ENCODE measurements at places on chromosomes 11 and 22.

DNA sequence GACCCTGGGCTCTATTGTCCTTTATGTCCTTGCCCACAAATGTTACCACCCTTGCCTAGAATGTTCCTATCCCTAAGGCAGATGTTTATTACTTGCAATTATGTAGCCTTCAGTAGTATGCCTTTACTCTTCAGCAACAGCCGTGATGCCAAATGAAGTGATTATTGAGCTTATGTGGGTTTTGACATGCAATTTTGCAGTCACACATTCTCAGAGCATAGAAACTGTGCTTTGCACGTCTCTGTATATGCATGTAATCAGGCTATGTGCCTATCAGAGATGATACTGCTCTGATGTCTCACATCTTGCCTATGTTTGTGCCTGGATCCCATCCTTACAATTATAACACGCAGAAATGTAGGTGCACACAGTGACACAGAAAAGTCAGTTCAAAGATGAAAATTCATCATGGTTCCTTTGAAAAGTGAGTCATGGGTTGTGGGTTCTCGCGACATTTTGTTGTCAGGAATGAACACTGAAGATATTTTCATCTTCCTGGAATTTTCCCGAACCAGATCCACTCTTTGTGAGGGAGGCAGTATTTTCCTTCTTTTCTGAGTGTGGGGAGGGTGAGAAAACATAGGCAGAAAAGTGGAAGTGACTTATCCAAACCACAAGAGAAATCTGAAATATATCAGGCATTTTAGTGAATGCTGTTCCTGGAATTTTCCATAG is 81.1 kb downstream of the BMAL1 start:
- DNase-seq = no peak

DNA sequence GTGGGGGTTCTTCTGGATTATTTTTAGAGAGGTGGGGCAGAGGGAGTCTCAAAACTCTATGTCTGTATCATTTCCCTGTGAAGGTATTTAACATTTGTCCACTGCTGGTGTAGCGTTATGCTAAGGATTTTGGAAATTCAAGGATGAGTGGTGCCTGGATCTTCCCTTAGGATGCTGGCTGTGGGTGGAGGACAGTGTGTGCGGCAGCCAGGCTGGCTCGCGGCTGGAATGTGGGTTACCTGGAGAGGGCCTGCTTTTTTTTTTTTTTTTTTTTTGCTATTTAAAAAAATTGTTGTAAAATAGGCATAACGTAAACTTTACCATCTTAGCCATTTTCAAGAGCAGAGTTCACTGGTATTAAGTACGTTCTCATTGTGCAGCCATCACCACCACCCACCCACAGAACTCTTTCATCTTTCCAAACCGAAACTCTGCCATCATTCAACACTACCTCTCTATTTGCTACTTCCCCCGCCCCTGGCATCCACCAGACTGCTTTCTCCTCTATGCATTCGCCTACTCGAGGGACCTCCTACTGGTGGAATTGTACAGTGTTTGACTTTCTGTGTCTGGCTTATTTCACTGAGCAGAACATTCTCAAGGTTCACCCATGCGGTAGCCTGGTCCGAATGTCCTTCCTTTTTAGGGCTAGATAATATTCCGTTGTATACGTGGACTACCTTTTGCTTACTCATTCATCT is 67.1 kb downstream of the PARVB start:
- no peak for DNase-seq

GRCh38 chr11:100981196-100981824 is 148.3 kb downstream of the PGR start:
- DNase-seq = no peak

- no peak for DNase-seq
Observed at GRCh38 chr11:11035331-11035730, 177.5 kb upstream of the ZBED5 start.

GRCh38 chr22:21044931-21045584 is 688 bp upstream of the LRRC74B start:
- DNase-seq = no peak

DNA sequence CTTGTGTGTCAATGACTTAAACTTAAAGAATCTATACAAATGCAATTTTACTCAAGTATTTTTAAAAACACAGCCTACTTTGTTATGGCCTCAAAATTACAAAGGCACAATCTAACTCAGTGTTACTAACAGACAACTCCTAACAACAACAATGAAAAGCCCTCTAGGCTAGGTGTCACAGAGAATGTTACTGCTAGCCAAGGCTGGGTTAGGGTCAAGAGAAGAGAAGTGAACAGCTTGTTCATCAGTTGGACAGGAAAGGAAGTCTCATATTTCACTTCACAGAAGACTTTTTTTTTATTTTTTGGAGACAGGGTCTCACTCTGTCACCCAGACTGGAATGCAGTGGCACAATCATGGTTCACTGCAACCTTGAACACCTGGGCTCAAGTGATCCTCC is 26.0 kb downstream of the CLDN25 start:
- no peak for DNase-seq

DNA sequence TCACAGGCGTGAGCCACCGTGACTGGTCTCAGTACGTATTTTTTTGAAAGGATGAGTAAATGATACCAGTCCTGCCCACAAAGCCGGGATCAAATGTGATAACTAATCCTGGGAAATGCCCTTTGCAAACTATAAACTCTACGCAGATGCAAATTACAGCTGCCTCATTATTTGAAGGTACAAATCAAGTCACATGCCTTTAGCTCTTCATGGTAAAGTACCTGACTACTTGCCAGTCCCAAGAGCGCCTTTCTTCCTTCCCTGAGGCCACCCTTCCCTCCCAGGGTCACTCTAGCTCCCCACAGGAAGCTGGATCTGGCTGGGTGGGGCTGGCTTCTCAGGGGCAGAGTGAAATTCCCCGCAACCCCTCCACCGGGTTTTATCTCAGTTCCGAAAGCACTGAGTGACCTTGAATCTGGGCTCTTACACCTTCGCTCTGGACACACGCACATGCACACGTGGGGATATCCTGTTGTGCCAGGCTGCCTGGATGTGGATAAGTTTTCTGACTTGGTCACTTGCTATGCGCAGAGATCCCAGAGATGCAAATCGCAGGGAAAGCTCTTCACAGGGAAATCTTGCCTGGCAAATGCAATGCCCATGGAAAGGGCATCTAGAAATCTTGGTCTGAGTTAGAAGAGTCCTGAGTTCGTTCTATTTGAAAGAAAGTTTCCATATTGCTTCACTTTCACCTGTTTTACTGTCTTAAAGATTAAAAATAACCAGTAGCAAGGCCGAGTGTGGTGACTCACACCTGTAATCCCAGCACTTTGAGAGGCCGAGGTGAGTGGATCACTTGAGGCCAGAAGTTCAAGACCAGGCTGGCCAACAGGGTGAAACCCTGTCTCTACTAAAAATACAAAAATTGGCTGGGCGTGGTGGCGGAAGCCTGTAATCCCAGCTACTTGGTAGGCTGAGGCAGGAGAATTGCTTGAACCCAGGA is 8.5 kb downstream of the A4GALT start:
- no peak for DNase-seq

GRCh38 chr22:43473031-43473430 is 61.2 kb downstream of the MPPED1 start:
- DNase-seq = no peak

GRCh38 chr11:7969756-7970646 is 4.8 kb upstream of the NLRP10 start:
- no peak for DNase-seq

DNA sequence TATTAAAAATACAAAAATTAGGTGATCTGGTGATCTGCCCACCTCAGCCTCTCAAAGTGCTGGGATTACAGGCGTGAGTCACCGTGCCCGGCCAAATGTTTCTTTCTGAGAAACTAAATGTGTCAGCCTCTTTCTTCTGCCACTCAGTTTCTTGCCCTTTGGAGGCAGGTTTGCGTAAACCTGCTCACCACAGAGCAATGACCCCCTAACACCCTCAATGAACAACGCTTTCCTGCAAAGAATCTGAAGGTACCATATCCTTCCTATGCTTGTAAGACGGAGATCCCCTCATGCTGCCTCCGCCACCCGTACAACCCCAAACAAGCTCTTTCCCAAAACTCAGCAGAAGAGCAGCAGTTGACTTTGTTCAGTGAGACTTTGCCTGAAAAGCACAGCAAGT is 38.7 kb upstream of the TTLL12 start:
- no peak for DNase-seq

DNA sequence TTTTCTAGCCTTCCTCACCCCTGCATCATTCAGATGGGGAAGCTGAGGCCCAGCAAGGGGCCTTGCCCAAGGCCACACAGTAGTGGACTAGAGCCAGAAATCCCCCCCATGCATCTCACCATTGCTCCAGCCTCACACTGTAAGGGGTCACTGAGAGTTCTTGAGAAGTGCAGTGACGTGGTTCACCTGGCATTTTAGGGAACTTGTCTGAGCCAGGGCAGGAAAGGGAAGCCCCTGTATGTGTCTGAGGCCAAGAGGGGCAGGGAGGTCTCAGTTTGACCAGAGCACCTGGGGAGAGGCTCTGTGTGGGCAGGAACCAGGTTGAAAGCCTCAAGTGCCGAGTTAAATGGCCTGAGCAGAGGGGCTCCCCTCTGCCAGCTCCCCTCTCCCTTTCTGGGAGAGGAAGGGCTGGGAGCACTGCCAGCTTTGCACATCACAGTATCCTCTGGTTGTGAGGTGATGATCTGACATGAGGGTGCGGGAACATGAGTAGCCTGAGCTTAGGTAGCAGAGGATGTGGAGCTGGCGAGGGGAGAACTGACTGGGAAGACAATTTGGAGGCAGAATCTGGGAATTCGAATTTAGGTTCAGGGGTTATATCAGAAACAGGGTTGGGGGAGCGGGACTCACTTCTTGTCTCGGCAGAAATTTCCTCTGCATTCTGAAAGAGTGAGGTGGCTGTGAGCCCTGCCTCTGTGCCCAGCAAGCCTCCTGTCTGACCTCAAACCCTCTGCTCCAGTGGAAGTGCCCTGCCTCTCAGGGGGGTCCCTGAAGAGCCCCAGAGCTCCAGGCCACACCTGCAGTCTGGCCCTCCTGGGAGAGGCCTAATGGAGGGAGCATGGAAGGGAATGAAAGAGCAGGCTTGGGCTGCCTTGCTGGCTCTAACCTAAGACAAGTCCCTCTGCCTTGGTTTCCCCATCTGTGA is 14.6 kb downstream of the ARHGEF17 start:
- DNase-seq = no peak

DNA sequence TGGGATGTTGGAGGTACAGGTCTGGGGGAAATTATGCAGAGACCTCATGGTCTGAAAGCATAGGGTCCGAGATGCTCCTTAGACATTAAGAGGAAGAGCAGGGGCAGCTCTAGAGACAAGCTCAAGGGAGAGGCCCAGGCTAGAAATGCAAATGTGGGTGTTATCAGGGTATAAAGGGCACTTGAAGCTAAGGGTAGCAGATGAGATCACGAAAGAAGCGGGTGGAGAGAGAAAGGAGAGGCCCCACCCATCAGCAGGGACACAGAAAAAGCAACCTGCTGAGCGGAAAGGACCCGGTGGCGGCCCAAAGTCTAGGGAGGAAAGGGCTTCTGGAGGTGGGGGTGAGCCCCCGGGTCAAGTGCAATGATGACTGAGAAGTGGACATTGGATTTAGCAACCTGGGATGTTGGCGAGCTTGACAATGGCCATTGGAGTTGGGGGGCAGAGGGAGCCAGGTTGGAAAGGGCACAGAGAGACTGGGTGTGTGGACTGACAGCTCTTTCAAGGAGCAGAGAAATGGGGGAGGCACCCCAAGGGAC is 8.9 kb downstream of the TMPRSS6 start:
- DNase-seq = no peak

- DNase-seq = no peak
Observed at GRCh38 chr11:73612601-73613140, 14.8 kb upstream of the FAM168A start.

DNA sequence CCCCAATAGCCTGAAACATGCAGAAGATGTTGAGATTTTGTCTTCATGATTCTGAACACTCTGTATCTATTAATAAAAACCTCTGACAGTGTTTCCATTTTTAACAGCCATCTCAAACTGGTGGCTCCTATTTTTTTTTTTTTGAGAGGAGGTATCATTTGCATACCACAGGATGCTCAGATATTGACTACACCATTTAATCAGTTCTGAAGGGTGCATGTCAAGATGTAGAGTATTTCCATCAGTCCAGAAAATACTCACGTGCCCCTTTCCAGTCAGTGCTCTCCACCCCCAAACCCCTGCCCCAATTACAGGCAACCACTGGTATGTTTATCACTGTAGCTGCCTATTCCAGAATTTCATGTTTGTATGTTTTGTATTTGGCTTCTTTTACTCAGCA is 85.3 kb upstream of the SORL1-AS1 start:
- DNase-seq = no peak

GRCh38 chr11:45805305-45806071 is 539 bp downstream of the SLC35C1 start:
- DNase-seq = no peak

- no peak for DNase-seq
Observed at GRCh38 chr11:41522391-41522790, 62.9 kb upstream of the LRRC4C start.

- no peak for DNase-seq
Observed at GRCh38 chr11:8258784-8259183, 4.9 kb downstream of the LMO1 start.

- no peak for DNase-seq
Observed at GRCh38 chr22:46061501-46062231, 84.7 kb upstream of the WNT7B start.

DNA sequence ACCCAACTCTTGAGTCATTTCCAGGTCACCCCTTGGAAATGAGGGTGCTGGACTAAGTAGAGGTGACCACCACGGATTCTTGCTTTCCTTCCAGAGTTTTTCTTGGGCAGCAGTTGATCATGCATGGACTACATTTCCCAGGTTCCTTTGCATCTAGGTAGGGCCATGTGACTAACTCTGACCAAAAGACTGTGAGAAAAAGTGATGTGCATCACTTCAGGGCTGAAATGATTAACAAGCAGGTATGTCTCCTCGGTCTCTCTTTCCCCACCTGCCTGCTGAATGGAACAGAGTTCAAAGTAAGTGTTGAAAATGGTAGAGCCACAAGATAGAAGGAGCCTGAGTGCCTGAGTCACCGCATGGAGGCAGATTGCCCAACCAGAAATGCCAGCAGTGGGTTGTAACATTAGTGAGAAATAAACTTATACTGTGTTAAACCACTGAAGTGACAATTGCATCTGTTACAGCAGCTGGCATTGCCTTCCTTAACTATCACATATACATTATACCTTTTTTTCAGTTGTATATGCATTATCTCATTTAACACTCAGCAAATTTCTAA is 113.5 kb downstream of the MN1 start:
- DNase-seq = no peak
